NCI-H187 treated with DMSO at 0.1 percent for 48 hours (cell line): ENCODE measurements at places on chromosomes 6 and 20.

DNA sequence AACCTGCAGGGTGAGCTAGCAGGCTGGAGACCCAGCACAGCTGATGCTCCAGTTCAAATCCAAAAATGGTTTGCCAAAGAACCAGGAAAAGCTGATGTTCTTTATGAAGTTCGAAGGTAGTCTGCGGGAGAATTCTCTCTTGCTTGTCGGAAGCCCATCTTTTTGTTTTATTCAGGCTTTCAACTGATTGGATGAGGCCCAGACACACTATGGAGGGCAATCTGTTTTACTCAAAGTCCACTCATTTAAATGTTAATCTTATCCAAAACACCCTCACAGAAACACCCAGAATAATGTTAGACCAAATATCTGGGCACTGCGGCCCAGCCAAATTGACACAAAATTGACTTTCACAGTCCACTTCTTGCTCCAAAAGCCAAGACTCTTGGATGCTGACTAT is 105.6 kb upstream of the PMEPA1 start:
- DNase-seq, result no peak

- DNase-seq, result no peak
These were observed 85.9 kb upstream of the TRAF3IP2 start for GRCh38 chr6:111691345-111692225.

DNA sequence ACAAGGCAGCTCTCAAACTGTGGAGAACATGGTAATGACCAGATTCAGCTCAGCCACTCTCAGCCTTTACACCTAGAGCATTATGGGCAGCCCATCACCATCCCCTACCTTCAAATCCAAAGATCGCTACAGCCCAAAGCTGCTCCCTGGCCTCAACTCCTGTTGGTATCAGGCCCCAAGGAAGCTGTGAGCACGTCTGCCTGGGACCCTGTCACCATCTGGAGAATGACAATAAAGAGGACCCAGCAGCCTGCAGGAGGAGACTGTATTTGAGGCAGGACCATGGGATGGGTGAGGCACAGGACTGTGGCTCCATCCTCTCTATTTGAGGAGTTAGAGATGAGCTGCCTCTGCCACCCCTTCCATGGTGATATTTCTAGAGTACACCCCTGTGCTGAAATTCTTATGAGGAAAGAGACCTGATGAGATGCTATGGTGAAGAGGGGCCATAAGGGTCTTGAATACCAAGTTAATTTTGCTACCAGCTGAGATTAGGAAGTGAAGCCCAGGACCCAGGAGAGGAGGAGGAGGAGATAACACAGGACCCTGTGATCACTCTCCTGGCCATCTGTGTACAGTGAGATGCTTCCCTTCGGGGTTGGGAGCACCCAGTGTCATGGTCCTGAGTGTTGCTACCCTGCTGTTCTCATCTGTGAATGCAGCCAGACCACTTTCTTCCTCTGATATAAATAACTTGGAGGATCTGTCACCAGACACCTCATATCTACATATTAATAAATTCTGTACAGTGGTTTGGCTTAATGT is 19.6 kb upstream of the MICB start:
- DNase-seq, result no peak

DNA sequence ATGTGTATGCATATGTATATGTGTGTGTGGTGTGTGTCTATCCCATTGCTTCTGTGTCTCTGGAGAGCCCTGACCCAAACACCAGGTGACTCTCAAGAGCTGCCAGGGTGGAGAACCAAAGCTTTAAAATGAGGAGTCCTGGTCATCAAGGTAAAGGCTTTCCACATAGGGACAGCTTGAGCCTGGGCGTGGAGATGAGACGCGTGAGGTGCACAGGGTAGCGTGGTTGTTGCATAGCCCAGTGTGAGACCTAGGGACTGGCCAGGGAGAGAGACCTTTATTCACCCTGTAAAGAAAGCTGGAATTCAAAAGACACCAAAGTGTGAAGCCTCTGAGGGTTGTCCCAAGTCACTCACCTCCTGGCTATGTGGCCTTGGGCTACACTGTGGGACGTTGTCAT is 149.1 kb downstream of the SYCP2 start:
- no peak for DNase-seq

- no peak for DNase-seq
These were observed 149.9 kb upstream of the SMLR1 start for GRCh38 chr6:130677312-130677711.

DNA sequence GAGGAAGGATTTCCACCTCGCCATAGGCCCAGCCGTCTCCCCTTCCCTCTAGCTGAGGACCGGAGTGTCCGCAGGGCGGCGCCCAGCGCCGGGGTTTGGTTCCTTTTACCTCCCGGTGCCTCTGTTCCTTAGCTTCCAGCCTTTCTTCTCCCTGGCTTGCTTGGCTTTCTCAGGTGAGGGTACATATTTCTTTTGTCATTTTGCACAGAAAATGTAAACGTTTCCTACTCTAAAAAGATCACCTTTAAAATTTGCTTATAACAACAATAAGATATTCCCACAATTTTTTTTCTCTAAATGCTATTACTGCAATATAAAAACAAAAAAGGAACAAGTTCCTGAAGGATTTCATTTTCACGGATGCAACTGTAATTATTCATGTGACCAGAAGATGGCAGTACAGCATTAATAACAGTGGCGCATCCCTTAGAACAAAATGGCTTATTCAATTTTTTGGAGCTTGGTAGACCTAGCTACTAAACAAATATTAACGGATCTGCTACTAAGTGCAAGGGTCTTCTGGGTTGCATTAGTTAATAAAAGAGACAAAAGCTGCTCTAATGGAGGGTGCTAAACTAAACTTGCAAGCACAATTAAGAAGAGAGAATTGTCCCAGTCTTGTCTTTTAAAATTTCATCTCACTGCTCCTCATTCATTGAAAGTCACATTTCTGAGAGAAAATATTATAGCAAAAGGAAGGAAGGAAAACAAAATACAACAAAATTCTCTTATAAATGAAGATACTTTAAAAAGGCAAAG is 172.9 kb downstream of the ADGRG6 start:
- DNase-seq, result no peak

- DNase-seq, result no peak
These were observed 102.3 kb downstream of the RPP40 start for GRCh38 chr6:4901386-4902061.

DNA sequence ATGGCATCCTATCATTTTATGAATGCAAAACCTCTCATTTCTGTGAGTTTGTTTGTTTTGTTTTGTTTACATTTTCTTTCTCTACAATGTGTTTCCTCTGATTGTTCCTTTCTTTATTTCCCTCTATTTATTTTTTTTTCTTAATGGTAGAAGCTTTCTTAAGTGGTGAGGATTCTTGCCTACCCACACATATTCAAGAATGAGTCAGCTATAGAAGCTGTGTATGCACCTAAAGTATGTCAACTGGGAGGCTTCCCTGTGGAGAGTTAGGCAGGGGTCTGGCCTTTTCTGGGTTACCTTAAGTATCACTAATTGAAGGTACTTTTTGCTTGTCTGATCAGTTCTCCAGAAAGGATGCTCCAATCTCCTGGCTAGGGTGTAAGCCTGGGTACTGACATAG is 354.0 kb downstream of the ESR1 start:
- DNase-seq, result no peak

GRCh38 chr20:43955062-43955749 is 40.6 kb downstream of the TOX2 start:
- no peak for DNase-seq

GRCh38 chr6:79719248-79719960 is 88.3 kb downstream of the SH3BGRL2 start:
- no peak for DNase-seq

- DNase-seq, result no peak
These were observed 235.4 kb upstream of the BTBD3 start for GRCh38 chr20:11682285-11682684.

DNA sequence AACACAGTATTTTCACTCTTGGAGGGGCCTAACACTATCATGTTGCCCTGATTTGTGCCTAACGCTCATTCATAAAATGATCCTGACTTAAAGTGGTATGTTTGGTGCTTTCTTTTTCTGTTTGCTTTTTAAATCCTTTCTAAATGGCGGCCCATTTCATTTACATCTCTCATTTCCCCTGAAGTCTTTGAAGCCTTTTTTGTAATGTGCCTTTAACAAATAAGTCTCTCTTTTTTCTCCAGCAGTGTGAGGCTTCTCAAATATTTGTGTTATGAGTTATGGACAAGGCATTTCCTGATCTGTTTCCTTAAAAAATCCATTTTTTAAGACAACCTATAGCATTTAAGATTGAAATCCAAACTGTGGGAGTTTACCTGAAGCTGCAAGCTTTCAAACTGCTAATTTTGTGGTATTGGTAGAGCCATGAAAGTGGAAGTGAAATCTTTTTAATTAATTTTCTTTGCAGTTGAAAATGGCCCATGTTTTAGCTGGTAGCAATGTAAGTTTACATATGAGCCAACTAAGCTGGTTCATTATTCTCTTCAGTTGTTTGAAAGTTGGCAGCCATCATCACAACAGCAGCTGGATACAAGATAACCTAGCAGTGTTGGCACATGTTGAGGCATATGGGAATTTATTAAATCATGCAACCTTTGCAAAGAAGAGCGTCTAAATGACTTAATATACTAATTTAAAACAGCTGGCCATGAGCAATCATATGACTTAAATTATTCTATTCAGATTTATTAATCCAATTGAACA is 469.7 kb downstream of the CDKAL1 start:
- no peak for DNase-seq

DNA sequence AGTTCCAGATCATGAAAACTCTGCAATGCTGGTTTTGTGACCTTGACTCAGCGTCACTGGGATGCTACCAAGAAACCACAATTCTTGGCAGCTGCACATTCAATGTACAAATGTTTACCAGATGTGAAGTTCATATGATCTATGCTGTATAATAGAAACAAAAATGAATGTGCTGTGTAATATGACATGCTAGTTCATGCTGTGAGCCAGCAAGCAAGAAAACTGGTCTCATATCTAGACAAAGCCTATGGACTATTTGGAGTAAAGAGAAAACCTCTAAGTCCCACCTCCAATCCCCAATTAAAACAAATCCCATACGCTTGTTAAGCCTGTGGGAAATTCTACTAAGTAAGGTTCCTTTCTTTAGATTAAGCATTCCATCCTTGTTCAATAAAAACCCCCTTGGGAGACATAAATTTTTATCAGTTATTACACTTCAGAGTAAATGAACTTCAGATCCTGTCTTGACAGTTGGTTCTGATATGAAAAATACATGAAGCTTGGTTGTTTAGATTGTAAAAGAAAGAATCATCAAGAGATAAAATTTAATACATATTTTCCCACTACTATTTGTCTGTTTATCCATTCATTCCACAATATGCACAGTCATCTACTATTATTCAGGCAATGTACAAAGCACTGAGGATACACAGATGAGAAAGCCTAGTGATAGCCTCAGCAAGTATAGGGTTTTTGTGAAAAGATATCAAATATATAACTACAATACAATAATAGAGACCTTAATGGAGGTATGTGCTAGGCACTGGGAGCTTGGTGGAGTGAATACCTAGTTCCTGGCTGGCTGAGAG is 20.1 kb downstream of the COL21A1 start:
- DNase-seq, result no peak

DNA sequence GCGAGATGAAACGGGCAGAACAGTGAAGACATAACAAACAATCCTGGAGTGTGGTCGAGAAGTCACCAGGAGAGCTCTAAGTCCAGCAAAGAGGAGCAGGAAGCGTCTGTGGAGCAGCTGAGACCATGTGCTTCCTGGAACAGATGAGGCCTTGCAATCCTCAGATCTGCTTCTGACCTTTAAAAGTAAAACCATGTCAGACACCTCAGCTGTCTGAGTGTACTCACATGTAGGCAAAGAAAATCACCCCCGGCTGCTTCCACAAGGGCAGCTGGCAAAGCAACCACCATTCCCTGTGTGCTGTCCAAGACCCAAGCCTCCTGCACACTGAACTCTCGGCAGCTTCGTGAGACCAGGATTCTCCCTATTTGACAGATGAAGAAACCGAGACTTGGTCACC is 76.6 kb downstream of the EDN3 start:
- DNase-seq, result no peak

- DNase-seq, result no peak
These were observed 4.2 kb downstream of the PSMF1 start for GRCh38 chr20:1122388-1123315.

- no peak for DNase-seq
These were observed at the start of gene C20orf144 for GRCh38 chr20:33662172-33662571. Gene C20orf144 (plus strand): TSS chr20:33662327. CDS start chr20:33662346, 19 bp downstream.

DNA sequence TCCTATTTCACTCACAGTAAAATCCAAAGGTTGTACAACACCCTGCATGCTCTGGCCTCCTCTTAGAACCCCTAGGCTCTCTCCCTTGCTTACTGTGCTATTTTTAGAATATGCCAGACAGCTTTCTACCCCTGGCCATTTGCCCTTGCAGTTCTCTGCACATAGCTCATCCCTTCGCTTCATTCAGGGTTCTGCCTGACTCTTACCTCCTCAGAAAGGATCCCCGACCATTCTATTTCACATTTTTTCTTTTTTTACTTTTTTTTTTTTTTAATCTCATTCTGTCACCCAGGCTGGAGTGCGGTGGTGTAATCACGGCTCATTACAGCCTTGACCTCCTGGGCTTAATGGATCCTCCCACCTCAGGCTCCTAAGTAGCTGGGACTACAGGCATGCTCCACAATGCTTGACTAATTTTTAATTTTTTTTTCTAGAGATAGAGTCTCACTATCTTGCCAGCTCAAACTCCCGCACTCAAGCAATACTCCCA is 33.6 kb downstream of the COMMD7 start:
- DNase-seq, result no peak

GRCh38 chr6:114061116-114061515 is 90.2 kb upstream of the HDAC2 start:
- no peak for DNase-seq

DNA sequence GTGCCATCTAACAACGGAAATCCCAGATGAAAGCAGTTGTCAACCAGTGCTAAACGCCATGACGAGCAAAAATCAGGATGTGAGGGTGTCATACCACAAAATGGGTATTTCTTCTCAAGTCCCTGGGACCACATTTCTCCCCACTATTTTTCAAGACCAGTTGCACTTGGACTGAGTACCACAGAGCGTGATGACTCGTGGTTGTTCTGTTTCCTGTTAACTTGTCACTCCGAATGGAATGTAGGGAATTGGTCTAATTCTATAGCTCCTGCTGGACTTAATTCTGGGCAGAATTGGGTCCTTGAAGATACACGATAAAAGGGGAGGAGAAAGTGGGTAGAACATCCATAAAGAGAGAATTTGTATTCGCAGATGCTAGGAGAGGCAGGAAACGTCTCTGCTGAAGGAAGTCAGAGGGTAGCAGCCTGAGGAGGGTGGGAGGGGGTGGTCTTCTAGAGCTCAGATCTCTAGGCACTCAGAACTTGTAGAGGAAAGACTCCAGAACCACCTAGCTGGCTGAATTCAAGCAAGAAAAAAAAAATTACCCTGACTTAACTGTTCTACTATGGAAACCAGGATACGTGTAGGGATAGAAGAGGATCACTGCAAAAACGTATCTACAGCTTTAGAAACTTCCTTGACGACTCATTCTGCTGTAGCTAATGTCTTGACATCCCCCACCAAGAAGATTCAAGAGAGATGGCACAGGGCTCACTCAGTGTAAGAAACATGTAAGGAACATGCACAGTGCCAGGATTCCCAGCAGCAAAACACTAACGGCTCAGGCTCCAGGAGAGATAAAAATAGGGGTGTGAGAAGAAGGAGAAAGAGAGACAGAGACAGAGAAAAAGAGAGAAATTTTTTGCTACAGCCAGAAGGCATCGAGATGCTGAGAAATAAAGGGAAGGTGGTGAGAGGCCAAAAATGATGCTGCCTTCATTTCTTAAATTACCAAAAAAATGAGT is 494.7 kb downstream of the CD83 start:
- no peak for DNase-seq

GRCh38 chr20:20744170-20744725 is 31.8 kb upstream of the RALGAPA2 start:
- DNase-seq, result no peak

- DNase-seq, result no peak
These were observed 48.7 kb upstream of the BTN3A2 start for GRCh38 chr6:26316291-26316690.

- DNase-seq, result no peak
These were observed 531.0 kb downstream of the EPM2A start for GRCh38 chr6:145204301-145204700.
